ENCODE measurements at places on chromosomes 11 and 22.

GRCh38 chr22:46545086-46545792 lies 7.8 kb upstream of the CELSR1 start:
- no peak overlapping the region for H3K4me3 ChIP-seq
- no peaks in the 10 kb centered on the region for H3K36me3 ChIP-seq
- no peak overlapping the region for H3K27ac ChIP-seq
- peaks cover 13% of the 10 kb centered on the region for H3K27me3 ChIP-seq
- DNase-seq = no peak

DNA sequence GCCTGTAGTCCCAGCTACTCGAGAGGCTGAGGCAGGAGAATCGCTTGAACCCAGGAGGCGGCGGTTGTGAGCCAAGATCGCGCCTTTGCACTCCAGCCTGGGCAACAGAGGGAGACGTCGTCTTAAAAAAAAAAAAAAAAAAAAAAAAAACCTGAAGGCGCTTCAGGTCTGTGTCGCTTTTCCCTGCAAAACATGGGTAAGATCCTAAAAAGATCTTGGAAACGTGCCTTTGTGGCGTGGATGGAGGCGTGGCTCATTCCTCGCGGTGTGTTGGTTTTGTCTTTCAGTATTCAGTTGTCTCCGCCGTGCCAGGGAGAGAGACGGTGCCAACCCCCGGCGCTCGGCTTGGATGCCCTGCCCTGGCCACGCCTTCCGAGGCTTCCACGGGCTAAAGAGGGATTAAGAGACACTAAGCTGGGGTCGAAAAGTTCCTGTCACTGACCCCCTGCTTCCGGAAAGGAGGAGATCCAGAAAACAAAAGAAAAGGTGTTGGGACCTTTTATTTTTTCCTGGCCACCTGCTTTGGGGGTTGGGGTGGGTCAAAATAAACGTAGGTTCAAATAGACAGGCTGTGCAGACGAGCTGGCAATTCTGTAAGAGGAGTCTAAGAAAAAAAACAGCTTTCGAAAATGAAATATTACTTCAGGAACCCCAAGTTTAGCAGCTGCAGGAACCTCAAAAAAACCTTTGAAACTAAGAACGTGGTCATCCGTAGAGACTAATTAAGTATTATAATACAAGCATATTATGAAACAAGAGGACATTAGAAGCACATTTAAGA lies 1.1 kb upstream of the SLC35F2 start:
- H3K36me3 ChIP-seq = no peaks in the 10 kb centered on the region
- peaks cover 19% of the 10 kb centered on the region for H3K4me1 ChIP-seq
- H3K4me3 ChIP-seq = peak overlapping the region; percentile 92
- peak; percentile 7 for DNase-seq
- peak overlapping the region; percentile 71 for H3K27ac ChIP-seq
- peaks cover 9% of the 10 kb centered on the region for H3K27me3 ChIP-seq

GRCh38 chr22:25068707-25069106 lies 116.2 kb downstream of the KIAA1671 start:
- H3K27ac ChIP-seq = peak overlapping the region; percentile 94
- no peaks in the 10 kb centered on the region for H3K27me3 ChIP-seq
- DNase-seq = peak; percentile 53

DNA sequence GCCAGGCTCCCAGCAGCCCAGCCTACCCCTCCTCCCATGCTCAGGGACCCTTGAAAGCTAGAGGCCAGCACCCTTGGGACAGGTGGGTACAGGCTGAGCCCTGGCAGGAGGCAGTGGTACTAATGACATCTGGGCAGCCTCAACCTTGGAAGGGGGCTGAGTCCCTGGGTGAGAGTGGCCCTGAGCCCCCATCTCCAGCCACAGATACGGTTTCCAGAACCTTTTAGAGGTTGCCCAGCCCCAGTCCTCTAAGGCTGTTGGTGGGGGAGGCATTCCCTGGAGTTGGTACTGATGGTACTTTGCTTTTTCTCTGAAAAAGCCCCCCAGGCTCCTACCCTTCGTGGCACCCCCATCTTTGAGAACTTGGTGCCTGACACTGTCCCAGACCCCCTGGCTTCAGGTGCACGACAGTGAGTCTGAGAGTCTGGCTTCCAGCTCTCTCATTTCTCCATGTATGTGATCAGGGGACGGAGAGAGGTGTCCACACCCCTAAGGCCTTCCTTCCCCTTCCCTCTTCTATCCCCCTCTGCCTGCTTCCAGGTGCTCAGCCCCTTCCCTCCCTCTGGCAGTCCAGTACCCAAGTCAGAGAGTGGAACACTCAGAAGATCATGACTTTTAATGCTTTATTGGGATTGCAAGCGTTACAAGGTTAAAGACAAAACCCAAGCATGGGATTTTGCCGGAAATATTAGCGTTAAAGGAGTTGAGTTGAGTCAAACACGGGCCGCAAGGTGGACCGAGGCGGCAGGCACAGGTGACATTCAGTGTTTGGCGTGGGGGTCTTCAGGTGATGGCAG lies 10.5 kb downstream of the IGF2 start:
- no peak overlapping the region for H3K4me3 ChIP-seq
- H3K4me1 ChIP-seq = no peaks in the 10 kb centered on the region
- no peak overlapping the region for H3K27ac ChIP-seq
- no peak for DNase-seq

GRCh38 chr22:27905653-27906052 lies 13.4 kb downstream of the PITPNB start:
- no peaks in the 10 kb centered on the region for H3K27me3 ChIP-seq
- no peak overlapping the region for H3K4me3 ChIP-seq
- peaks cover 30% of the 10 kb centered on the region for H3K4me1 ChIP-seq

DNA sequence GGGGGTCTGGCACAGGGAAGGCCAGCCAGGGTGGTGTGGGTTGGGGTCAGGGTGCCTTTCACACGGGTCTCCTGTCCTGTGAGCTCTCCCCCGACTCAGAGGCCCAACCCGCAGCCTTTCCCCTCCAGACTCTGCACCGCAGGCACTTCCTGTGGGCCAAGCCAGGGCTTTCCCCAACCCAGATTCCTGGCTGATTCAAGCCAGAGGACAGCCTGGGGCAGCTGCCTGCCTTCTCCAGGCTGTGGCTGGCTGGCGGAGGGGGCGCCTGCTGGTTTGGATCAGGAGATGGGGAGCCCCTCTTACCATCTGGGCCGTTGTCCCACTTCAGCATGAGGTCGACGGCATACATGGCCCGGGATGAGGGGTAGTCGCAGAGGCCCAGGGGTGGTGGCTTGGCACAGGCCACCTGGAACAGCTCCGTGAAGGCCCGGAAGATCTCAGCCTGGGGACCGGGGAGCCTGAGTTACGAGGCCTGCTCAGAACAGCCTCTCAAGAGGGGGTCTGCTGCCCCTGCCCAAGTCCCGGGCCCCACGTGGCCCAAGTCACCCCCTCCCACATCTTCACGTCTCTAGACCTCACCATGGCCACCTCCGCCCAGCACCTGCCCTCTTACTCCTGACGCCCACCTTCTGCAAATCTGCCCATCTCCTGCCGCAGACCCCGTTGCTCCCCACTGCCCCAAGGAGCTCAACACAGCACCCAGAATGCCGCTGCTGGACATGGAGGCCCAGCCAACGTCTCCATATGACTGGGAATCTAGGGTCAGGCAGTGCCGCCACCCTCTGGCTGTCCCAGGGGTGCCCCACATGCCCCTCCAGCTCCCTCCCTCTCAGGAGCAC lies 17.3 kb downstream of the TSPO start:
- DNase-seq = no peak
- no peaks in the 10 kb centered on the region for H3K27me3 ChIP-seq
- H3K4me1 ChIP-seq = no peaks in the 10 kb centered on the region
- H3K27ac ChIP-seq = peak overlapping the region; percentile 20
- peaks cover 26% of the 10 kb centered on the region for H3K36me3 ChIP-seq

GRCh38 chr11:18705651-18706281 lies 7.2 kb downstream of the TMEM86A start:
- H3K27me3 ChIP-seq = peaks cover 56% of the 10 kb centered on the region
- no peaks in the 10 kb centered on the region for H3K36me3 ChIP-seq
- H3K4me3 ChIP-seq = peak overlapping the region; percentile 54
- H3K27ac ChIP-seq = no peak overlapping the region
- no peak for DNase-seq

DNA sequence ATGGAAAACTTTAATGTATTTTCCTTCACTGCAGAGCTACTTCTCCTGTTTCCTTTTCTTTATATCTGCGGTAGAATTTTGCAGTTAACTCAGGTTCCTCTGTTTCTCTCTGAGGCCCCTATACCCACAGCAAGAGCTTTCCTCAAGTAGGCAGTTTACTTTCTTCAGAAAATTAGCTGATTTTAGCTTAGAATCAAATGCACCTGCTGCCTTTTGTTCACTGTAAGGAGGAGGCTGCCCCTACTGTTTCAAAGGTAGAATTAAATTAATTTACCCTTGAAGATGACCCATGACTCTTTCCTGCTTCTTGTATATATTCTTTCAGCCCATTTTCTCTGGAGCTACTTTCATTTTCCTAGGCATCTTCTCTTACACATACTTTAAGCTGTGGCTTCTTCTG lies 68.7 kb upstream of the GDPD4 start:
- no peak overlapping the region for H3K4me3 ChIP-seq
- peaks cover 24% of the 10 kb centered on the region for H3K36me3 ChIP-seq
- peaks cover 4% of the 10 kb centered on the region for H3K4me1 ChIP-seq
- H3K27me3 ChIP-seq = no peaks in the 10 kb centered on the region
- no peak overlapping the region for H3K27ac ChIP-seq
- DNase-seq = no peak

DNA sequence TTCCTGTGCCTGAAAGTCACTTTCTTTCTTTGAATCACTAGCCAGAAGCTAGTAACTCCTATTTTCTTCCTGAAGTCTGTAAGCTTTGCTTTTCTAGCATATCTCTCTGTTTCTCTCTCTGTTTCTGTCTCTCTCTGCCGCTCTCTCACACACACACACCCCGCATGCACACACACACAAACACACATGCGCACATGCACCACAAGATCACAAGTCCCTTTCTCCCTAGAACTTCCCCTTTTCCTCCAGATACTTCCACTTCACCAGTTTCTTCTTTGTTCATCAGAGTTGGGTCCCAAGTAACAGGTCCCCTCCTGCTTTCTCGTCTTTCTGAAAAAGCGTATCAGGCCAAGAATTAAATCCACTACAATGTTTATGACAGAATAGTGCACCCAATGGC lies 148.5 kb upstream of the HSD17B12 start:
- no peak overlapping the region for H3K27ac ChIP-seq
- no peaks in the 10 kb centered on the region for H3K36me3 ChIP-seq
- no peak overlapping the region for H3K4me3 ChIP-seq
- no peak for DNase-seq

- no peaks in the 10 kb centered on the region for H3K36me3 ChIP-seq
- no peaks in the 10 kb centered on the region for H3K4me1 ChIP-seq
- H3K27ac ChIP-seq = no peak overlapping the region
Observed at GRCh38 chr11:106379712-106380111, 302.2 kb downstream of the AASDHPPT start.

DNA sequence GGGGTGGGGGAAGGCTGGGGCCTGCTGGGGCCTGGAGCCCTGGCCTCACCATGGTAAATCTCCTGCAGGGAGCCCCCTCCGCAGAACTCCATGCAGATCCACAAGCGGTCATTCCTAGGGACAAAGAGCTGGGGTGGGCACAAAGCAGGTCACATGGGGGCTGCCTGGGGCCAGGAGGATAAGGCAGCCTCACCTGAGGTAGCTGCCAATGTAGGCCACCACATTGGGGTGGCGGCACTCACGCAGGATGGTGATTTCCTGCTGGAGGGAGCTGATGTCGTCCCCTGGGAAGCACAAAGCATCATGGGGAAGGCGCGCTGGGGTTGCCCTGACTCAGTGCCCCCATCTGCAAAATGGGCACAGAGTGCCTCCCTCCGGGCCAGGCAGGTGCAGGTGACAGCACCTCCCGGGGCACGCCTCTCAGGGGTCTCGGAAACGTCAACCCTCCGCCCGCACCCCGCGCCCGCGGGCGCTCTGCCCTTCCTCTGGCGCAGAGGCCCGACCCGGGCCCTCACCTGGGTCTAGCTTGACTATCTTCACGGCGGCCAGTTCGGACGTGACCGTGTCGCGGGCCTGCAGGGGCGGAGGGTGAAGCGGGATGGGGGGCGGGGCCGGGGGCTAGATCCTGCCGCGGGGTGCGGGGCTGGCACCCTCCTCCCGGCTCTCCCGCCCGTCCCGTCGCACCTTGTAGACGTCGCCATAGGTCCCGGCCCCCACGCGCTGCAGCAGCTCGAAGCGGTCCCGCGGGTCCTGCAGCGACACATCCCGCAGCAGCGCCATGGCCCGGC lies 450 bp downstream of the MAP4K2 start:
- no peaks in the 10 kb centered on the region for H3K27me3 ChIP-seq
- H3K27ac ChIP-seq = peak overlapping the region; percentile 76
- peaks cover 24% of the 10 kb centered on the region for H3K36me3 ChIP-seq
- H3K4me1 ChIP-seq = peaks cover 12% of the 10 kb centered on the region

GRCh38 chr22:24403346-24403745 lies 24.1 kb upstream of the ADORA2A start:
- H3K36me3 ChIP-seq = peaks cover 22% of the 10 kb centered on the region
- H3K4me1 ChIP-seq = peaks cover 42% of the 10 kb centered on the region
- H3K27ac ChIP-seq = no peak overlapping the region

DNA sequence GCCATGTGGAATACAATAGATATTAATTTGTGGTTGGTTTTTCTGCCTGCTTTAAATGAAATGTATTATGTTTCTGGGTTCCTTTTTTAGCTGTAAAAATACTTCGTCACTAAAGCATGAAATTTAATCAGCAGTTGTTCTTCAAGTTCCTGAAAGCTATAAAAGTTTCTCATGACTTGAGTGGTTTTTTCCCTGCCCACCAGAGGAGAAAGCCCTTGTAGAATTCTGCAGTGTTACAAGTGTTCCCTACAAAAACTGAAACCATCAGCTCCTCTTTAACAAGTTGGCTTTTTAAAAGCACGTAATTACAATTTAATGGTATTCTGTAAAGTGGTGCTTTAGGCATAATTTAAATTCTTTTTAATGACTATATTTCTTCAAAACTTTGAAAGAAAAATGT lies 56.2 kb downstream of the PANX1 start:
- no peak overlapping the region for H3K4me3 ChIP-seq
- H3K27me3 ChIP-seq = no peaks in the 10 kb centered on the region
- no peaks in the 10 kb centered on the region for H3K4me1 ChIP-seq
- no peak for DNase-seq
- no peak overlapping the region for H3K27ac ChIP-seq
- H3K36me3 ChIP-seq = peaks cover 12% of the 10 kb centered on the region

GRCh38 chr22:23938328-23939016 lies 22.5 kb downstream of the GSTT2B start:
- peaks cover 12% of the 10 kb centered on the region for H3K27me3 ChIP-seq
- no peaks in the 10 kb centered on the region for H3K36me3 ChIP-seq
- H3K27ac ChIP-seq = no peak overlapping the region
- no peak overlapping the region for H3K4me3 ChIP-seq
- DNase-seq = no peak
- peaks cover 4% of the 10 kb centered on the region for H3K4me1 ChIP-seq

Measured in T-helper 2 cell treated with Interferon-gamma antibody and Interleukin-4, amounts not matched to agents 5 μg/mL and 100 μg/mL, for 36 hours (primary cell).